Fibroblast of the conjunctiva (primary cell): ENCODE measurements at places on chromosomes 3 and 15.

DNA sequence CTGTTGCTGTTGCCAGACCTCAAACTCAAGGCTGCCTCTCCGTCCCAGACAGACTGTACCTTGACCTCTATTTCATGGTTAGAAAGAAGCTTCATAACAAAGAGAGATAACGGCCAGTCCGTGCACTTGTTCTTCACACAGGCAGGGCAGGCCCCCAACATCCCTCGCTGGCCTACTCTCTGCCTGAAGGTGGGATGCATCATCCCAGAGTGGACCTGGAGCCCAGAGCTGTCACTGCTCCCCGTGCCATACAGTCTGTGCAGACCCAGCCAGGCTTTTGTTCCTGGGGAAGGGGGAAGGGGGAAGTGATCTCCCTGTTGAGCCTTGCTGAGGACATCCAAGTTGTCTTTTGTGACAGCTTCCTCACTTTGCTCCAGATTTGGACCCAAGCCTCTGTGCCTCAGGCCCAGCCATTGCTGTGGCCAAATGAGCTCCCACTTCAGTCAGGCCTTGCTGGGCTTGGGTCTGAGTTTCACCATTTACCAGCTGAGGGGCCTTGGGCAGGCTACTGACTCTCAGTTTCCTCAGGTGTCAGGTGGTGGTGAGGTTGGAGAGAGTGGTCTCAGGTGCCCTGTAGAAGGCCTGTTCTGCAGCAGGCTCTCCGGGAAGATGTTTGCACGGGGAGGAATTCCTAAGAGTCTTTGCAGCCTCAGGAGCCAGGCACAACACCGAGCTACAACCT lies 141.6 kb downstream of the DNAJB8 start:
- DNase-seq = no peak

DNA sequence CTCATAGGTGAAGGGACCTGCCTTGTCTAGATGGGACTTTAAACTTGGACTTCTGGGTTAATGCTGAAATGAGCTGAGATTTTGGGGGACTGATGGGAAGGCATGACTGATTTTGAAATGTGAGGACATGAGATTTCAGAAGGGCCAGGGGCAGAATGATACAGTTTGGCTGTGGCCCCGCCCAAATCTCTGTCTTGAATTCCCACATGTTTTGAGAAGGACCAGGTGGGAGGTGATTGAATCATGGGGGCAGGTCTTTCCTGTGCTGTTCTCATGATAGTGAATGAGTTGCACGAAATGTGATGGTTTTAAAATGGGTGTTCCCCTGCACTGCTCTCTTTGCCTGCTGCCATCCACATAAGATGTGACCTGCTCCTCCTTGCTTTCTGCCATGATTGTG lies 42.8 kb downstream of the ILDR1 start:
- DNase-seq = no peak

DNA sequence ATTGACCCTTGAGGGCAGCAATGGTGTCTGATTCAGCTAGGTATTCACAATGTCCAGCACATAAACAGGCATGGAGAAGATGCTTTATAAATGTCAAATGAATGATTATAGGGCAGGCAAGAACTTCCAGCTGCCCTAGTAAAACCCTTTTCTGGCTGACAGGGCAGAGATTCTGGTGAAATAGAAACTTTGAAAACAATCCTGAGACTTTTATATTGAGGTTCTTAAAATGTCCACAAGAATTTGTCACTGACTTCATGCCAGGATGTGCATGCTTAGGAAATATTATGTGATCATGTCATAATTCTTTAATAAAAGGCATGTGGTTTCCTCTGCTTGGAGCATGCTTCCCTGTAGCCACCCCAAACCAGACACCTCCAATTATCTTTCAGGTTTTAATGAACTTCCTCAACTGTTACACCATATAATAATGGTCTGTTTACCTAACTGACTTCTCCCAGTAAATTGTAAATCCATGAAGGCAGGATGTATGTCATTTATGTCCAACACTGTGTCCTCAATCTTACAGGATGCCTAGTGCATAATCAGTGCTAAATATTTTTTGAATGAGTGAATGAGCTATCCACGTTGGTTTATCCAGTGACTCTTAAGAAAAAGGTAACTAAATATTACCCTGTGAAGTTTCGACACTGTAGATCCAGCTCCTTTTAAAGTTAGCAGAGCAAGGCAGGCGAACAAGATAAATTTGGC lies 43.4 kb upstream of the CLRN1 start:
- DNase-seq = no peak

DNA sequence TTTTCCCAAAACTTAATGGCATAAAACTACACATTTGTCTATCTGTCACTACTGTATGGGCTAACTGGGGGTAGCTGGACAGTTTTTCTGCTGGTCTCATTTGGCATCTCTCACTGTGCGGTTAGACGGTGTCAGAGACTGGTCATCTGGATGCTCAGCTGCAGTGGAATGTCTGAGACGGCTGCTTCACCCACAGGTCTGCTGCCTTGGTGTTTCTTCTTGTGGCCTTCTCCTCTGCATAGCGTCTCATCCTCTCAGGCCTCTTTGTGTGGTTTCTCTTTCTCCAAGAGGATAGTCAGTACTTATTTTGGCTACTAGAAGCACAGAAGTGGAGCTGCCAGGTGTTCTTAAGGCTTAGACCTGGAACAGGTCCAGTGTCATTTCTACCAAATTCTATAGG lies 35.9 kb upstream of the GOLGA6L9 start:
- no peak for DNase-seq

DNA sequence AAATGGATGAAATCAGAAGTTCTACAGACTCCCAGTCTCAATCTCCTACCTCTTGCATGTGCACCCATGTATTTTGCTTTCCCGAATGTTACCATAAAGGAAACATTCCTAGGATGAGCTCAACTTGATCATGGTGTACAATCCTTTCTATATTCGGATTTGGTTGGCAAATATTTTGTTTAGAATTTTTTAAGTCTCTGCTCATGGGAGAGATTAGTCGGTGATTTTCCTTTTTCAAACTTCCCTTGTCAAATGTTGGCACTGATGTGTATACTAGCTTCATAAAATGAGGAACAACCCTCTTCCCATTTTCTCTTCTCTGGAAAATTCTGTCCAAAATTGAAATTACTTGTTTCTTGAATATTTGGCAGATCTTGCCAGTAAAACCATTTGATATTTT lies 317.6 kb upstream of the RASGRP1 start:
- no peak for DNase-seq

DNA sequence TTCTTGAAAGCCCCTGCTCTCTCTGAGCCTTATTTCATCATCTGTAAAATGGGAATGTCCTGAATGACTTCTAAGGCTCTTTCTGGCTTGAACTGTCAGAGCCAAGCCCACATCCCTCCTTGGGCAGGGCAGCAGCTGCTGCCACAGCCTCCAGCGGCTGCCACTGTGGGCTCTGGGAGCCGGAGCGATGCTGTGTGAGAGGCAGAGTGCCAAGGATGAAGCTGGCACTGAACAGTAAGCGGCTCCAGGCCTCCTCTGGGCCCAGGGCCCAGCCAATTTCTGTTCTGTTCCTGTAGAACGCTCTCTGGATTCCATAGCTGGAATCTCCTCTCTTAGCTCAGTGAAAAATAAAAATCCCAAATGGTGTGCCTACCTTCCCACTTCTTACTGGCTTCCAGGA lies 4.4 kb downstream of the CPLX3 start:
- DNase-seq = no peak

- no peak for DNase-seq
These were observed 73.7 kb downstream of the RAB7A start for GRCh38 chr3:128799653-128800052.

DNA sequence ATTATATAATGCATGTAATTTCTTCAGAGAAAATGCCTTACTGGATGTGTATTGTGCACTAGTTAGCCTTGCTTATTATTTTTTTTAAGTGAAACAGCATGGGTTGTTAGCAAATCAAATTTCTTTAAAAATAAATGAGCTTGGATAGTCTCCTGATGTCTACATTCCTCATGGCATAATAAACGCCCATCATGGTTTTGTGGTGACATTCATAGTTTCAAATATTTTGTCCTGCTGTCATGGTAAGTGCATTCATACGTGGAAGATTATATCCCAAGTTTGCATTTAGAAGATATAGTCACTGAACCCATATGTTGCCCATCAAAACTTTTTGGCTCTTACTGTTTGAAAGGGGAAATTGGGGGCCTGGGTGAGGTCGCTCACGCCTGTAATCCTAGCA lies 130.7 kb downstream of the ALCAM start:
- no peak for DNase-seq

DNA sequence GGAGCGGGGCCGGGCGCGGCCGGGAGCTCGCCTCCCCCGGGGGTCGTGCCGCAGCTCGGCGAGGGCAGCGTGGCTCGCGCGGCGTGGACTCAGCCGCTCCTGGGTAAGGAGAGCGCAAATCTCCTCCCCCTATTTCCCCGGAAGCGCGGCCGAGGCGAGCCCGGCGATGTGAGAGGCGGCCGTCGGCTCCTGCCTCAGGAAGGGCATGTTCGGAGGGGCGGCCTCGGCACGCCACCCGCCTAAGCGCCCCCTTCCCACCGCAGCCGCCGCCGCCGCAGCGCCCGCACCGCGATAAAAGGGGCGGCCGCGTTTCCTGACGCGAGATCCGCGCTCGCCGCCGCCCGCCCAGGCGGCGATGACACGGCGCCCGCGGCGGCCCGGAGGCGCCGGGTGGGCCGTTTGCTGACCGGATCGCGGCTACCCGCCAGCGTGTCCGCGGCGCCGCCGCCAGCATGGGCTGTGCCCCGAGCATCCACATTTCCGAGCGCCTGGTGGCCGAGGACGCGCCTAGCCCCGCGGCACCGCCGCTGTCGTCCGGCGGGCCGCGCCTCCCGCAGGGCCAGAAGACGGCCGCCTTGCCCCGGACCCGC lies at the start of gene PDE8A:
Gene PDE8A (plus strand): TSS at position 146 of the 590 bp plus-strand sequence. CDS start 307 bp downstream, at position 453.
- DNase-seq = no peak

DNA sequence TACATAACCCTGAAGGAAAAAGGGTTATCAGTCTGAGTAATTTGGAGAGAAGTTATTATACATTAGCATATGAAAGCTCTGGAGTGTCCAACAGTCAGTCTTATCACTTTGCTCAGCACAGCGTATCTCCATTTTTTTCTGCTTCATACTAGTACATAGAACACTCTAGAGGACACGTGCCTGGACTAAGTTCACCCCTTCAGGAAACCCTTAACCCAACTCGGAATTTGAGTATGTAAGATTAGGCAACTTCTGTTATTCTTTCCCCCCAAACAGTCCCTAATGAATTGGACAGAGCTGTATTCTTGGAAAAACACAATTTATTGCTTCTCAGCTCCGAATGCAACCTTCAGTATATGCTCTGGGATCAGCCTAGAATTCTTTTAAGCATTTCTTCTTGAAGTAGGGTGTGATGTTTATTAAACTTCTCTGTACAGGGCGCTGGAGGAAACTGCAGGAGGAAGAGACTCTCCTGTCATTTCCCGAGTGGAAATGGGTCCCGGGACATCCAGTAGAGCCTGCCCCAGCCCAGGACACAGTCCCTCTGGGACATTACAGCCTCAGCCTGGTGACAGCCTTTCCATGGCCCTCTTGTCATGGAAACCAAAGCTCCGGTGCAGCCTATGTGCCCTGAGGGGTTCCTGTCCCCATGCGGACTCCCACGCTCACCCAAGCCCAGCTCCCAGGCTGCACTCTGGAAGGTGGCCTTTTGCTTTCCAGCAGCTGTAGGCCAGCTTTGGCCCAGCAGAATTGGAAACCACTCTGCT lies 37.3 kb upstream of the CMTM8 start:
- no peak for DNase-seq

DNA sequence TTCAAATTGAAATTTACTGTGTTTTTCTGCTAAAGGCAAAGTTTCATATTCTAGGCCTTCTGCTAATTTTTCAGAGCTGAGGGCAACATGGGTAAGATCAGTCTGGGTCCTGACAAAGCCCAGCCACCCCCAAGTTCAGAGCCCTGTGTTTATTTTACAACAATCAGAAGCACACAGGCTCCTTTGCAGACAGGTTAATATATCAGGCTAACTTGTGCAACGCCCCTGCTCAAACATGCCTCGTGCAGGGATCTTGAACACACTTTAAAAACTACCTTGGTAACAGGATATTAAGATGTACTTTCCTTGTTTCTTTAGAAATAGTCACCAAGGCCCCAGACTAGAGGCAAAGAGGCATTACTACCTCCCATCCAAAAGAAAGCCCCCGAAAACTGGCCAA lies 64.0 kb downstream of the POLR2M start:
- DNase-seq = no peak

DNA sequence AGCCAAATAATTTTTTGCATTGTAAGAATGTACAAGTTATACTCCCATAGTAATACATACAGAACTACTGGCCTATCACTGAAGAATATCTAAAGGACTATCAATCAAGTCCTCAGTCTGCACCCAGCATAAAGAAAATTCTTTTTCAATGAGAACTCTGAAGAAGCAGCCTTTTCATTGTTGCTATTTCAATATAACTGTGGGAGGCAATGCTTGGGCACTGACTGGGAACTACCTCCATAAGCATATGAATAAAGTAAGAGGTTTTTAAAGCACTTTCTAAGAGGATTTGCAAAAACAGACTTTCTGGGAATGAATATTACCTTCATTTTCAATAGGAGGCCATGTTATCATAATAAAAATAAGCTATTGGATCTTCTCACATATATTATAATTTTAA lies 24.6 kb upstream of the NECTIN3 start:
- DNase-seq = no peak

DNA sequence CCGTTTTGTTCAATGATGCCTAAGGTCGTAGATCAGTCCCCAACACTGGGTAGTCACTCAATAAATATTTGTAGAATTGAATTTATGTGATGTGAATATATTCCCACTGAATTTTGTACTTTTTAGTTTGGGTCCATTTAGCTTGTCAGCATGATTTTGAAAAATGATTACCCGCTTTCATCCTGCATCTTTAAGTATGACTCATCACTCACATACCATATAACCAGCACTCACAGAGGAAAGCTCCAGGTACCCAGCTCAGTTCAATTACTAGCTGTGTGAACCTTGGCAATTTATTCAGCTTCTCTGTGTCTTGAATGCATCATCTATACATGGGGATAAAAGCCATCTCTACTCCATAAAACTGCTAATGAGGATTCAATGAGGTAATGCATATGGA lies 2.2 kb upstream of the MLF1 start:
- no peak for DNase-seq

DNA sequence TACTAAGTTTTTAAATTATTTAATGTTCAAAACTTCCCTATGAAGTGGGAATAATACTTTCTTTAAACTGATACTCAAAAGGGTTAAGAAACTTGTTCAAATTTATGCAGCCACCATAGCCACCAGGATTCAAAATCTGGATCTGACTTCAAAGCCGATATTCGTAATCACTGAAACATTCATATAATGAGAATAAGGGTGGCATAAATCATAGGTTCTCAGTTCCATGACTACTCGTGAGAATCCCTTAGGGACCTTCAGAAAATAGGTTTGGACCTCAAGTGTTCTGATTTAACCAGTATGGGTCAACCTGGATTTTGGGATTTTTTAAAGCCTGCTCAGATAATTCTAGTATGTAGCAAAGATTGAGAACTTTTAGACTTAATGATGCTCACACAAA lies 160.6 kb downstream of the RBMS3 start:
- no peak for DNase-seq

DNA sequence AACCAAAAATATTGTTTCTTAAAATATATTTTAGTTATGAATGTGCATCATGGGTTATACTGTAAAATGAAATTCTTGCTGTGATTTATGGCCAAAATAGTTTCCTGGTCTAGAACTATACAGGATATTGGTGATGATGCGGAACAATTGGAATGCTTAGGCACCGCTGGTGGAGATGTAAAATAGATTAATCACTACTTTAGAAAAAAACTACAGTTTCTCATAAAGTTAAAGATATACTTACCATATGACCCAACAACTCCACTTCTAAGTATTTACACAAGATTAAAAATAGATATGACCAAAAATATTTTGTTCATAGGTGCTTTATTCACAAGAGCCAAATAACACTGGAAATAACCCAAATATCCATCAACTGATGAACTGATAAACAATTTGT lies 126.7 kb downstream of the TUSC7 start:
- no peak for DNase-seq
